ENCODE measurements at places on chromosomes 3 and 15.

DNA sequence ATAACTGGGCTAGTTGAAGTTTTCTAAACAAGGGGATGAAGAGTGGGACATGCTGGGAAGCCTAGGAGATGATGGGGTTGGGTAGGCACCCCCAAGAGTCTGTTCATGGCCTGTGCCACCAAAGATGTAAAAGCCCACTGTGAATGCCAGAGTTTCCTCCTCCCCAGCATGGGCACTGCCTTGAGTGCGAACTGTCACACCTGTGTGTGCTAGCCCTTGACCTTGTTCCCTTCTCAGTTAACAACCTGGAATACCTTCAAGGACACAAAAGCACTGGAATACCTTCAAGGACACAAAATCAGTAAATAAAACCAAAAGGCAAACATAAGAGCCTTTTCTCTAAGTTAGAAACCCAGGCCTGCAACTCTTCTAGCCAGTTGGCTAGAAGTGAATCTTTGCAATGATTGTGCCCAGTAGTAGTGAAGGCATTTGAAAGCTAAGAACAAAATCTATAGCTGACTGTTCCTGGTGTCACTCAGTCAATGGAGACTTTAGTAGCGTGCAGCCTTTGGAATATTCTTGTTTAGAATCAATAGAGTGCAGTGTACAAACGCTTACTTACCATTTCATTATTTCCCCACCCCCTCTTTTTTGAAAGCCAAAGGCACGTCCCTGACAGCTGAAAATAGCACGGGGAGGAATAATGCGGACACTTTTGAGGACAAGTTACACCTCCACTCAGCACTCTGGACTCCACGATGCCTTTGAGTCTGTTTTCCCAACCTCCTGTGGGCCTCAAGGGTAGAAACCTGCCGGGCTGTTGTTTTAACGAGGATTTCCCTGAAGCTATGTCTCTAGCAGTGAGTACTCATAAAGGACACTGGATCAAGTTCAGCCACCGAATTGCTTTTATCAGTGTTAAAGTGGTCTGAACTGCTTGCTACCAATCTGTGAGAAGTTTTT lies 24.2 kb downstream of the PSMD6 start:
- no peak for DNase-seq

DNA sequence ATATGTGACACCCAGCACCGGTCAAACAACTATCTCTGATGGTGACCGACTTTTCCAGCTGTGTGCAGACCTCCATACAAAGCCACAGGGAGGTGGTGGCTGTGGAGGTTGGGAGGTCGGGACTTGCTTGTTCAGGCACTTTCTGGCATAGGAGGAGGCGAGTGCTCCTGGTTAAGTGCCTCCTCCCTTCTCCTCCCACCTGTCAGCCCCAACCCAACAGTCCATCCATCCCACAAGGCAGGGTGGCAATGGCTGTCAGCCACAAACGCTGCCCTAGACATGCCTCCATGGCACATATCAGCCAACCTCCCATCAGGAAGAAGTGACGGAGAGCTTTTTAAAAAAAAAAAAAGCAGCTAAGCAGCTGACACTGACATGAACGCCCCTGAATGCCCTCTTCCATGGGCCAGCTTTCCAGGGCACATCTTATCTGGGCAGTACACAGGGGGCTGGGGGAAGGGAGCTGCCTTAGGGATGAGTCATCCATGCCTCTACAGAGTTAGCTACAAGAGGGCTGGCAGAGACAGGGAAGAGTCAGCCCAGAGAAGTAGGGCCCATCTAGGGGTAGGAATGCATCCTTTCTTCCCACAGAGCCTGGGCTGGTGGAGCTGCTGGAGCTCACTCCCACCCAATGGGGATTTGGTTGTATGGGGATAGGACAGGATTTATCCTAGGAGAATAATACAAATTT lies 41.2 kb downstream of the CCDC12 start:
- peak; percentile 72 for DNase-seq

DNA sequence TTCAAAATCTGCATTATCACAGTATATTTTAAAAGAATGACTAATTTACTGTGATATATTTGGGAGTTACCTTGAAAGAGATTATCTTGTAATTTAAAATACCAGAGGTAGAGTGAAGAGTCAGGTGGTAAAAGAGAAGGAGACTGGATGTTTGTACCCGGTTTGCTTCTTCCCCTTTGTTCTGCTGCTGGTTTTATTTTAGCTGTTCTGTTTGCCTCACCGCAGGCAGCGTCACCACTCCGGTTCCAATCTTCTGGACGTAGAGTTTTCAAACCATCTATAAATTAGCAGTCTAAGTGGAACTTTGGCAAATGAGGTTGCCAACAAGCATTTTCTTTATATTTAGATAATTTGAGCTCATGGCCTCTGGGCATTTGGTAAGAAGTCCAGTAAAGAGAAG lies 38.2 kb downstream of the PPARG start:
- DNase-seq: no peak

DNA sequence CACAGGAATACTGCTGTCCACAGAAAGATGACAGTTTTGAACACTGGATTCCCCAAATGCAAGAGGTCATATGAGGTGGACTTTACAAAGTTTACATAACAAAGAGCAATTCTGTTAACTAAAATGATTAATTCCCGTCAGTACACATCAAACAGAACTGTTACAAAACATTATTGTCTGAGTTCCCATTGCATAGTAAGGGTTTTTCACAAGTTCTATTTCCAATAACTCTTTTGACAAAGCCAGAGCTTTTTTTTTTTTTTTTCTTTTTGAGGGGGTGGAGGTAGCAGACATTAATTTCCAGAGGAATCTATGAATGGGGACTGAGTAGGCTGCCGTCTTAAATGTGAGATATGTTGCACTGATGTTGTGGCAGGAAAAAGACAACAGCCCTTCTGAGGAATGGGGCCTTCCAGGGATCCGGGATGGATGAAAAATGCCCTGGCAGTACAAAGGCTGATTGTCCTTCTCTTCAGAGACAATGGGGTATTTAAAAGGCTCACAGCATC lies 178.1 kb upstream of the KBTBD8 start:
- no peak for DNase-seq

DNA sequence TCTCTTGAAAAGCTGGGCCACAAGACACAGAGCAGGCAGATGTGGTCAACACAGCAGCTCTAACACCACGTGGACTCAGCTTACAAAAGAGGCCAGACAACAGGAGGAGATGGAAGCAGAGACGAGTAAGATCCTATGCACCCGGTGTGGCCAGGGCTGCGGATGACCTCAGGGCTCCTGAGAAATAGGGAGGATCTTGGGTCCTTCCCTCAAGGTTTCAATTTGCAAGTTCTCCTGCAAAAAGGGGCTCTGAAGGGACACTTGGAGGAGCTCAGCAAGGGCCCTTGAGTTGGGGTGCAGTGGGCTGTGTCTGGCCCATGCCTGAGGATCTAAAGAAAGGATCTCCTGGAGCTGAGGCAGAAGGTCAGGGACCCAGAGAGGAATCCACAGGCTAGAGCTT lies 249.5 kb upstream of the IGF1R start:
- DNase-seq: no peak

- no peak for DNase-seq
Measured at GRCh38 chr3:130671545-130672312, 74.9 kb downstream of the PIK3R4 start.

DNA sequence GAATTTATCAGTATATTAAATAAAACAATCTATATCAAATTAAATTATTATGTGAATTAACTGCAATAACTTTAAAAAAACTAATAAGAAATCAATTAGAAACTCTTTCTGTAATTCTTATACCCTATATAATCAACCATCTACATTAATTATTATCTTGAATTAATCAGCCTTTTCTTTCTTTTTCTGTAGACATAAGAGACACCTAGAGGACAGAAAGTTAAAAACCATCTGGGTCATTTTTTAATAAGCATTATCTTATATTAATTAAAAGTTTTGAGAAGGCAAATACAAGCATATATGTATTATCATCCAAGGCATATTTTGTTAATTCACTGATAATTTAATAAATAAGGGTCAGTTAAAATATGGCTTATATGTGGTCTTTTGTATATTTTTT lies 24.2 kb upstream of the SLC25A26 start:
- no peak for DNase-seq

- no peak for DNase-seq
Measured at GRCh38 chr3:88267847-88268246, 118.1 kb downstream of the C3orf38 start.

- no peak for DNase-seq
Measured at GRCh38 chr15:95734422-95735316, 595.8 kb upstream of the NR2F2 start.

DNA sequence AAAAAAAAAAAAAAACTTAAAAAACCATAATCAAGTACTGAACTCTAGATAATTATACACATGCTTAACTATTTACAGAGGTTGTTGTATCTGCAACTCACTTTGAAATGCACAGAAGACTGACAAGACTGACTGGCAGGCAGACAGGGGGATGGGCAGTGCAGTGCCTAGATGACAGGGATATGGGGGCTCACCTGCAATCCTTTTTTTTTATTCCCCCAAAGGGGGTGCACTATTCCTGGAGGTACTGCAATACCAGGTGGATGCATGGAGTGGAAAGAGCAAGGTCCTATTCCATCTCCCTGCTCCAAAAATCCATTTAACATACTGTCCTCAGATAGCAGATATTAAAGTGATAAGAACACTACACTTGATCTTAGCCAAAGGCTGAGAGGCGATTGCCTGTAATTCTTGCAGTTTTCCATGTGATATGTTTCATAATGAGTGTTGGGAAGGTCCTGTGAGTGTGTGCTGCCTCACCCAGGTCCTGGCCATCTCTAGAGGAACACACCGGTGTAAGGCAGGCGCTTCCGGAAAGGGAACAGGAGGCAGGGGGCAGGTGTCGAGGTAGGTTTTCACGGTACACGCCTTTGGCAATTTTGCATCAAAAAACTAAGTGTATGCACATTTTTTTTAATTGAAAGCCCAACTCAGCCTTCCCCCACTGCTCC lies 22.7 kb downstream of the SEC61A1 start:
- no peak for DNase-seq

- no peak for DNase-seq
Measured at GRCh38 chr15:55549305-55549704, 38.8 kb downstream of the PYGO1 start.

Data from NCI-H446 (cell line).